ENCODE measurements at places on chromosomes 5 and 9.

DNA sequence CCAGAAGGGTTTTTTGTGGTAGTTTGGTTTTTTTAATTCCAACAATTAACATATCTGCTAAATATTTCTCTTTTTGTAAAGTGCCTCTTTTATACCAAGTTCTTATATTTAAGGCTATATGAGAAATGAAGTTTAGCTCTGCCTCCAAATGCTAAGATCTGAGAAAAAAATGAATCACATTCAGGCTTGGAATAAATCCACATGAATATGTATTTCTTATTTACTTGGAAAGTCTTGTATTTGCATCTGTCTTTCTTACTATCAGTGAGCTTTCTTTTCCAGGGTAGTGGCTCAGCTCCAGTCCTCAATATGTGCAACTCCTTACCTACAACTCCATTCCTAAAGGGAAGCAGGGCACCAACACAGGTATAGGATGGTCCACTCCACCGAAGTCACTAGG, 127.9 kb downstream of the GLIS3 start:
- no peak for DNase-seq

DNA sequence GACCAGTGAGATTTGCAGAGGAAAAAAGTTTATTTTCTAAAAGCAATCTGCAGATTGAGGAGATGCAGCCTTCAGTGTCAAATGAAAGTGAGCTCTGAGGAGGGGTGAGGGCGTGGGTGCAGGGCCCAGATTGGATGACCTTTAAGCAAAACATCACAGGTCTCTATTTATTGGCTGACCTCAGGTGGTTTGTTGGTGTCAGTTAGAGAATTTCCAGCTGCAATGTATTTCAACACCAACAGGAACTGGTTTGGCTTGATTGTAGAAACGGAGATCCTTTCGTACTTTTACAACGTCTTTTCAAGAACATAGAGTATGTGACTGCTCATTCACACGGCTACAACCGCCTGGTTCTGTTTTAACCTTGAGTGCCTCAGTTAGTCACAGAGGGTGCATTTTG, 1069.1 kb downstream of the EFNA5 start:
- no peak for DNase-seq

DNA sequence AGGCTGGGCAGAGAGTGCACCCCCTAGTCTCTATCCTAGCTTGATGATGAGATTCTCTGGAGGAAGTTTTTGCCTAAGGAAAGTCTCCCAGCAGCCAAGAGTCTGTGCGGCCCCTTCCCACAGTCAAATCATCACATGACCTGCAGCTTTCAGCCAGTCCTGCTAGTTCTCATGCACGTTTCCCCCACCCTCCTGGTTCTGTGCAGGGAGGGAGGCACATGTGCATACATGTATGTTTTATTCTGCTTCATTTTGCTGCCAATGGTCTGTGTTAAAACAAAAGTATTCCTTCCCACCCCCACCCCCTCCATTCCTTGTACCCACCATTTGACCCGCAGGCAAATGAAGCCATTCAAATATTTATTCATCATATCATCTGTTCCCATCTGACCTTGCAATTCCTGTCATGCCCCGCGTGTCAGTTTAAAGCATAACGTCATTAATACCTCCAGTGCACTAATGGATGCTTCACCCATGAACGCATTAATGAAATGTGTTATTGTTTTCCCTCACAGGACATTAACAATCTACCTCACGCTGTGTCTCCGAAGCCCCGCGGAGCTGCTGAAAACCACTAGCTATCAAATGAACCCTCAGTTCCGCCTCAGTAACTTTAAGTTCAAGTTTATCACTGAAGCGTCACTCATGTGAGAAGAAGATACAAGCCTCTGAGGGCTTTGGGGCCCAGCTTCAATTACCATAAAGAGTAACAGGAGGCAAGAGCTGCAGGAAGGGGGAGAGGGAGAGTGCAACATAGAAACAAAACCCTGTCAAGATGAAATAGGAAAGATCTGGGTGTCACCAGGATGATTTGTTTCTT, 139.6 kb downstream of the RASEF start:
- no peak for DNase-seq

DNA sequence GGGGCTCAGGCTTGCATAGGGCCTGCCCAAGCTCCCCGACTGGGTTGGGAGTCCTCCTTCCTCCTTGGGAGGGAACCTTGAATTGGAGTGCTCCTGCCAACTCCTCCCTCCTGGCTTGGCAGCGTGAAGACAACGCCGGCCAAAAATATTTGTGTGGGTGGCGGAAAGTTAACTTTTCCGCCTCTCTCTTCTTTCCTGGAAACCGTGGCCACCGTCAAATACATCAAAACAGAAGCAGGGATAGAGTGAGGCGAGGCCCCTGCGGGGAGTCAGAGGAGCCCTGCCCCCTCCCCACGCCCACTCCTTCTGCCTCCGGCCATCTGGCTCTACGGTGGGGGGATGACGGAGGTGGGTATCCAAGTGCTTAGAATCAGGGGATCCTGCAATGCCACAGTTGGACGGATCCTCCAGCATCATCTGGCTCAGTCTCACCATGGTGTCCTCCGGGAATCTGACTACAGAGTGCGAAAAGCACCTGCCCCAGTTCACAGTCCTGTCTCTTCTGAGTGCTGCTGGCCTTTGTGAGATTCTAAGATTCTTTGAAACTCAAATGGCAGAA, 25.2 kb upstream of the SYNPO start:
- no peak for DNase-seq

GRCh38 chr9:77016526-77017504, 2.6 kb upstream of the FOXB2 start:
- no peak for DNase-seq

DNA sequence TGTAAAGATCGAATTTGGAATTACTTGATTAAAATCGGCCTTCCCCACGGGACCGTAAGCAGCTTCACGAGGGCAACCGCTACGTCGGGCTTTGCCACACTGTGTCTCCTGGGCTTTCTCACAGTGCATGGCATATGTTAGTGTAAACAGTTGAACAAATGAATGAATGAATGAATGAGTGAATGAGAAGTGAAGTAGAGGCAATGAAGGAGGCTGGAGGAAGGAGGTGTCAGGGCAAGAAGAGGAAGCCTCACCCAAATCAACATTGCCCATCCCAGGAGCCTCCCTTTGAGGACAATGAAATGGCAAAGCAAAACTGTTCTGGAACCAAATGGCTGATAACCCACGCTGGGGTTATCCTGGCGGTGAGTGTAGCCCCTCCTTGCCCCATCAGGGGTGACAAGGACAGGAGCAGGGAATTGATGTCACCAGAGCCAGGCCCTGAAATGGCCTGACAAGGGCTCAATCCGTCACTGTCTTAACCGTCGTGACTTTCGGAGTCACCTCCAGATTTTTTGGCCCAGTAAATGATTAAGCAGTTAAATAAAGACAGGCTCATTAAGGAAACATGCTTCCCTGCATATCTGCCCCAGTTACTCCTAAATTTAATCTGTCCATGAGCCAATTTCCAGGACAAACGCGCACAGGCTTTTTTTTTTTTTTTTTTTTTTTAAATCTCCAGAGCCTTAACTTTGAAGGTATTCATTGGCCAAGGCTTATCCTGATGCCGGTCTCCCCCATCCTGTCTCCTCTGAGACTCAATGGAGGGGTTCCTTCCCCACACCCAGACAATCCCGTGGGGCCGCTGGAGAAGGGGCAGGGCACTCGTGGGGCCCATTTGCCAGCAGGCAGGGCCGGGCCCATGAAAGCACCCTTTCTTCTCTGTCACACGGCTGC, 88.4 kb upstream of the BOD1 start:
- DNase-seq = no peak

GRCh38 chr5:155512329-155512728, 498.8 kb downstream of the KIF4B start:
- no peak for DNase-seq

- DNase-seq = no peak
These were observed 25.8 kb downstream of the LYSMD3 start for GRCh38 chr5:90503596-90503995.

DNA sequence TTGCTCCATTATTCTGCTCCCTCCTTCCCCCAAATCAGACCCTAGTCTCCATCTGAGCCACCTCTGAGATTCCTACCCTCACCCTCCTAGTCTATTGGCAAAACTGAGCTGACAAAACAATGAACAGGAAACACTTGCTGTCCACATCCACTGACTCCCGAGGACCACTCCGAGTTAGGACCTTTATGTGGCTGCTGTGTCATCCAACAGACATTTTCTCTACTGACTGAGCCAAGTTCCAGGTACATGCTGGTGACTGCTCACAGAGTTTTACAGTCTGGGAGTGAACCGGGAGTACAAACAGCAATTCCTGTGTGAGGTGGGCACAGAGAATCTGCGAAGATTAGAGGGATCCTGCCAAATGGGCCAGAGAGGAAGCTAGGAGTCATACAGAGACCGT, 39.2 kb downstream of the CFAP90 start:
- no peak for DNase-seq

DNA sequence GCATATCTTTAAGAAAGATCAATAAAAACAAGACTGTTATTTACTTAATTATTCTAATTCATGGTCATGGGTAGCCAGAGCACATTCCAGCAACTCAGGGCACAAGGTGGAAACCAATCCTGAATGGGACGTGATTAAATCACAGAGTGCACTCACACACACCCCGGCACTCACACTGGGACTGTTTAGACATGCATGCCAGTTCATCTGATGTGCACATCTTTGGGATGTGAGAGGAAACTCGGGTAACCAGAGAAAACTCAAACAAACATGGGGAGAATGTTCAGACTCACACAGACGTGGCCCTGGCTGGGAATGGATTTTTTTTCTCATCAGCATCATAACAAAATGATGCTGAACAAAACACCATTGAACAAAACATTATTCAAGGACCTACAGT, 29.4 kb downstream of the SMAD5 start:
- no peak for DNase-seq

DNA sequence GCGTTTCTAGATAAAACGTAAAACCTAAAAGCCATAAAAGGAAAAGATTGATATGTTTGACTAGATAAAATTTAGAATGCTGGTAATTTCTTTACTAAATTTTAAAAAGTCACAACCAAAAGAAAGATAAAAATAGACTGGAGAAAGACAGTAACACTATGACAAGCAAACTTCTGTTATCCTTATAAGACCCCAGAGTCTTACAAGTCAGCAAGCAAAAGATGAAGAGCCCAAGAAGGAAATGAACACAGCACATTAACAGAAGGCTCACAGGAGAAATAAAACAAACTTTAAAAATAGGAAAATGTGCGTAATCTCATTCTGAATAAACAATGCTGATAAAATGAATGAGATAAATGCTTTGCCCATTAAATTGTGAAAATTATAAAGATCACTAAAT, 29.7 kb downstream of the IL7R start:
- no peak for DNase-seq

GRCh38 chr5:73394610-73395009, 54.0 kb downstream of the FOXD1 start:
- no peak for DNase-seq

DNA sequence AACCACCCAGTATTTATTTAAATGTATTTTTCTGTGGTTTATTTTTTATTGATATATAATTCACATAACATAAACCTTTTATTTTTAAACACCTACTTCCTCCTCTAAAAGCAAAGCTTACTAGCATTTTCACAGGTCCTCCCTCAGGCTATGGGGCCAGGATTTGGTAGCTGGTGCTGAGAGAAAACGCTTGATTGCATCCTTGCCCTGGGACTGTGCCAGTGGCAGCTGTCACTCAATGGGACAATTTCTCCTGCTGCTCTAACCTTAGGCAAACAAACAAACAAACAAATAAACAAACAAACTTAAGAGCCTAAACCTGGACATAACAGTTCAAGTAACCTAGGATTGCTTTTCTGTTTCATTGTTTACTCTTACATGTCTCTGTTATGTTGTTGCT, 102.7 kb downstream of the FOCAD start:
- DNase-seq = no peak

DNA sequence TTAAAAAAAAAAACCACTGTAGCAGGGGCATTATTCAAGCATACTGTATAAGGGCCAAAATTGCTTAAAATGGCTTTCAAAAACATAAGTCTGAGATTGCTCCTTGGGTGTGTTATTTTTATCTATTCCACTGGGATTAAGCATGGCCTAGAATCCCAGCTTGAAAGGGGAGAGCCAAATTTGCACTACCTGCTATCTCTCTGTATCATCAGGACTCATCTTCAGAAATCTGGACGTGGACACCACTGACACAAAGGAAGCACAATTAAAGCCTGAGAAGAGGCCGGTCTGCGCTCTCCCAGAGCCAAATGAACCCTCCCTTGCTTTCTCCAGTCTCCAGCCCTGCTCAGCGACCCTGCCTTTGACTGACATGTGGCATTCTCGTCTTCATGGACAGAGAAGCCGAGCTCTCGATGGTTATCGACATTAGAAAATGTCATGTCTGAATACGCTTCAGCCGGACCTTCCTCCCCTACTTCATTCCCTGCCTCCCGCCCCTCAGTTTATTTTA, 151.3 kb downstream of the EBF1 start:
- no peak for DNase-seq

DNA sequence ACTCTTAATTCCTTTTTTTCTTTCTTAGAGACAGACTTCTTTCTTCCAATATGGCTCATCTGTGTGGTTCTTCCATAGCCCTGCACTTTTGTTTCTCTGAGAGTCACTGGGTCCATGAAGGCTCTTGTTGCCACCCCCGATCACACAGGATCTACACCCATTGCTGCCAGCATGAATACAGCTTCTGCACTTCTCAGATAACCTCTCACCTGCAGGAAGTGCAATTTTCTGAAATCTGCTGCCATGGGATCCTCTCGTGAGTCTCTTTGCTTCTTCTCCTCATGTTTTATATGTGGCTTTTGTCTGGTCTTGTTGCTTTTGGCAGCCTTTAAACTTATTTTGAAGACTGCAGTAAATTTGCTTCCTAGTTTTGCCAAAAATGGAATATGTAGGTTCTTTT, 171.2 kb downstream of the TMEM167A start:
- no peak for DNase-seq

- DNase-seq = no peak
These were observed 139.2 kb upstream of the PALM2AKAP2 start for GRCh38 chr9:109640580-109641371.

DNA sequence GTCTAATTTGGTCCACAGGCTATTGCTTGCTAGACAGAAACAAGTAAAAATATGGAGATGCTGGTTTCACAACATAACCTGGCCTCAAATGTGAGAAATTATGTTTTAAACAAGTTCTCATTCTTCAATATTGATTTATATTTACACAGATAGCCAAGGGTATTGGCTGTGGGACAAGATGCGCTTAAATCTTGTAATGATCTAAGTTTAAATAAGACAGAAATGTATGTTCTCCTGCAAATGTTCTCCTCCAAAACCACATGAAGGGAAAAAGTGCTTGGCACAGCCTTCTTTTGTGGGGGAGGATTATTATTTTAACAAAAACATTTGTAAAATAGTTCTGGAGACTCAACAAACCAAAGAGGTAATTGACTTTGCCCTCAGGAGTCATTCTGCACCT, 356.0 kb downstream of the DMAC1 start:
- no peak for DNase-seq
